ENCODE measurements at places on chromosomes 16 and 17.

- DNase-seq, result no peak
These were observed 146.8 kb downstream of the SEC14L1 start for GRCh38 chr17:77287432-77288068.

GRCh38 chr17:27402943-27403342, 53.3 kb upstream of the KSR1 start:
- no peak for DNase-seq

DNA sequence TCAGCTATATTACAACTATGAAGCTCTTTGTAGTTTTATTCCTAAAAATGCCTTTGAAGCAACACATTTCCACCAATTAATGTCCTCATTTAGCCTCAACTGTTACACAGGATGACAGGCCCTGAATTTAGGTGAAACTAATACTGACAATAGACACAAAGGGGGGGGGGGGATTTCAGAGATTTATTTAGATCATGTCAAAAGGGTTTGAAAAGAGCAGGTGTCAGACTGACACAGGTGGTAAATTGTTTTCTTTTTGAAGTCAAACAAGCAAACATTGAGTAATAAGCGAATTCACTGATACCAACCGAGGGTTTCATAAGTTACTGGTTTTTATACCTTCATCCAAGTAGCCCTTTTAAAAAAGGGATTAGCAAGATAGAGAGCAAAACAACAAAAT, 40.8 kb downstream of the KANSL1 start:
- no peak for DNase-seq

DNA sequence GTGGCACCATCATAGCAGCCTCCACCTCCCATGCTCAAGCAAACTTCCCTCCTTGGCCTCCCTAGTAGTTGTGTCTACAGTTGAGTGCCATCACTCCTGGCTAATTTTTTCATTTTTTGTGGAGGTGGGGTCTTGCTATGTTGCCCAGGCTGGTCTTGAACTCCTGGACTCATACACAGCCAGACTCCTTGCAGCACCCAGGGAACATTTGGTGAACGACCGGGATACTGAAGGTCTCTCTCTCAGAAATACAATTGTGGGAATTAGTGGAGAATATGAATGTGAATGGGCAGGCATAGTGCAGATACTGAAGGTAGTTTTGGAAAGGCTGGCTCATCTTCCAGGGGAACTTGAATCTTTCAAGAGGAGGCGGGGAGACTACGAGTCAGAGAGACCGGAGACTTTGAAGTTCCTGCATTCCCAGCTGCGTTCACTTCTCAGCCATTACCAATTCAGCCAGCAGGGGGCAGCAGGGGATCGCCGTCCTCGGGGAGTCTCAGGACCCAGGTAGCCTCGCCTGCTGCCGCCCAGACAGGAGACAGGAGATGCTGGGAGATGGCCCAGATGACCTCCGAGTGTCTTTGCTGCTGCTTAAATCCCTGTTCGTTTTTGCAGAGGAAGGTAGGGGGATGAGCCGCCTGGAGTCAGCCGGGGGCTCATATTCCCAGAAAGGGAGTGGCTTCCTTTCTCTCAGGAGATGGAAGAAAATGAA, 68.6 kb downstream of the HAPSTR1 start:
- peak; percentile 82 for DNase-seq

DNA sequence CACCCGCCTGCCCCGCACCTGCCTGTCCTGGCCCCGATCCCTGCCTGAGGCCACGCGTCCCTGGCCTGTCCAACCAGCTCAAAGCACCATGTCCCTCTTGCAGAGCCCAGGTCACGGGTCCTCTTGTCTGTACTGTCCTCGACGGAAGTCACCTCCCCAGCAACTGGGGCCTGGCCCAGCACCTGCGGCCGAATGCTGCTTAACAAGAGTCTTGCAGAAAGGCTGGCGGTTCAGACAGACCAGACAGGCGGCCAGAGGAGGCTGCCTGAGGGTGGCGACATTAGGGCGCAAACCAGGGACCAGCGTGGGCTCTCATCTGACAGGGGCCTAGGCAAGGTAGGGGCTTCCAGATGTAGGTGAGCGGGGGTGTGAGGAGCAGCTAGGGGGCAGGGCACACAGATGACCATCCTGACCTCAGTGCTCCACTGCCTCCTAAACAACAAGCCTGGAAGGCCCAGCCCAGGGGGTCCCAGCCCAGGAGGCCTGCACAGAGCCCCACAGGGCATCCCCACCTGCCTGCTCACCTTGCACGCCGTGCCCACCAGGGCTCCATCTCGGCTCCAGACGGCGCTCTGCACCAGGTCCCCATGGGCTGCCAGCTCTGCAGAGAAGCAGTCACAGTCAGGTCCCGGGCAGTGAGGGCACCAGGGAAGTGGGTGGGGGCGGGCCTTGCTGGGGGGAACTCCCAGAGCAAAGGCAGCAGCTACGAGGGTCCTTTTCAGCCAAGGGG, 11.3 kb downstream of the CORO7 start:
- DNase-seq, result no peak

DNA sequence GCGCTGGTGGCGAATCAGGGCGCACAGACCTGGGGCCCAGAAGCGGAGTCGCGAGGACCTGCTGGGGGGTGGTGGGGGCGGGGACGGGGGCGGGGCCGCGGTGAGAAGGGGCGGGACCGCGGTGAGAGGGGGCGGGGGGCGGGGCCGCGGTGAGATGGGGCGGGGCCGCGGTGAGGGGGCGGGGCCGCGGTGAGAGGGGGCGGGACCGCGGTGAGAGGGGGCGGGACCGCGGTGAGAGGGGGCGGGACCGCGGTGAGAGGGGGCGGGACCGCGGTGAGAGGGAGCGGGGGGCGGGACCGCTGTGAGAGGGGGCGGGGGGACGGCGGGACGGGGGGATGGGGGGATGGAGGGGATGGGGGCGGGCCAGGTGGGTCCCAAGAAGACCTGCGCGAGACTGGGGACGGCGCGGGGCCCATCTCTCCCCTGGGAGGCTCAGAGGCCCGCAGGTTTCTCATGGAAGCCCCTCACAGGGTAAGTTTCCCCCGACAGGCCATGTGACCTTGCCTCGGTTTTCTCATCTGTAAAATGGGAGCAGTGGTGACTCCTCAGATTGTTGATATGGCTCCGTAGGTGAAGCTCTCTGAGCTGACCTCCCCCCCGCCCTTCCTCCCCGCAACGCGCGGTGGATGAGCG, 28.6 kb upstream of the DBNDD1 start:
- DNase-seq, result no peak

DNA sequence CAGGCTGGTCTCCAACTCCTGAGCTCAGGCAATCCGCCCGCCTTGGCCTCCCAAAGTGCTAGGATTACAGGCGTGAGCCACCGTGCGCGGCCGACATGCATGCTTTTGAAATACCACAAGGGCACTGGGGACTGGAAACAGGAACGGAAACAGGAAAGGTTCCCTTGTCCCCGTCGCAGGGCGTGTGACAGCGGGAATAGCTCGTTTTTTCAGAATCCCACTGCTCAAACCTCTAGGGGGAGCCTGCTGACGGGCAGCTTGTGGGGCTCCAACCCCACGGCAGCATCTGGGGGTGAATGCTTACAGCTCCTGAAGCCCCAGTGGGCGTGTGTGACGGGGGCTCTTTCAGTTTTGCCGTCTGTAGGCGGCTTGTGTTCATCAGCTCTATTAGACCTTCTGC, 18.8 kb upstream of the ASGR2 start:
- DNase-seq, result peak; percentile 20

DNA sequence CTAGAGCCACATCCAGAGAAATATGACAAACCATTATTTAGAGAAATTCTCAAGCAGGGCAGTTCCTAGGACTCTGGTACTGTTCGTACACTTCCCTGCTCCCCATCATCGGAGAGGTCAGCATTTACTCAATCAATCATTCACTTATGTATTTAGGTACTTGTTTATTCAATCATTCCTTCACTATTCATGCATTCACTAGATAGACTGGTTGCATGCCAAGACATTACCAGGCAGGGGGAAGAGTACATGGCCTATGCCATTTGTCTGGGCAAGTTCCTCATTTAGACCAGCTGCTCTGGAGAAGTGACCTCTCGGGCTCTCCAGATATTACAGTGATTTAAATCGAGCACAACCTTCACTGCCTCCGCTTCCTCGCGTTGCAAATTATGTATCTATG, 603.4 kb downstream of the KCNJ2 start:
- DNase-seq, result no peak

DNA sequence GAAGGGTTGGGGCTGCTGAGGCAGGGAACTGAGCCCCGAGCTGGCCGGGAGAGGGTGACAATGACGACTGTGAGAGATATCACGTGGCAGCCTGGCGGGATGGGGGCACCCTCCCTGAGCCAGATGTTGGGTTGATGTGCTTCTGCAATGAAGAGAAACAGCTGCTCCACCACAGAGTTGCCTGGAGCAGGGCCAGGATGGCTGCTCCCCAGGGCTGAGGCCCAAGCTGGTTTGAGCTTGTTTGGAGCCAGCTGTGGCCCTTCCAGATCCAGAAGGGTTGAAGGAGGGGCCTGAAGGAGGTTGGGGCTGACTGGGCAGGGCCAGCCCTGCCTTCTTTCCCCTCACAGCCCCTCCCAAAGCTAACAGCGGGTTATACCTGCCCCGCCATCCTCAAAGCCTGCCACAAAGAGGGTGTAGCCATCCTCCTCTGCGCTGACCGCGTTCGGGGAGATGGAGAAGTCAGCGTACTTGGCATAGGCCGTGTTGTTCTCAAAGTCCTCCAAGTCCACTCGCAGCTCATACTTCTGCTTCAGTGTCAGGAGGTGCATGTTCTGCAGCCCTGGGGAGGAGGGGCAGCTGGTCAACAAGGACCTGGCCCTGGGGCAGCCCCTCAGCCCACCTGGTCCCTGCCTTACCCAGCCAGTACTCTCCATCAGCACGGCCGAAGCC, 2.1 kb downstream of the MFAP4 start:
- no peak for DNase-seq

DNA sequence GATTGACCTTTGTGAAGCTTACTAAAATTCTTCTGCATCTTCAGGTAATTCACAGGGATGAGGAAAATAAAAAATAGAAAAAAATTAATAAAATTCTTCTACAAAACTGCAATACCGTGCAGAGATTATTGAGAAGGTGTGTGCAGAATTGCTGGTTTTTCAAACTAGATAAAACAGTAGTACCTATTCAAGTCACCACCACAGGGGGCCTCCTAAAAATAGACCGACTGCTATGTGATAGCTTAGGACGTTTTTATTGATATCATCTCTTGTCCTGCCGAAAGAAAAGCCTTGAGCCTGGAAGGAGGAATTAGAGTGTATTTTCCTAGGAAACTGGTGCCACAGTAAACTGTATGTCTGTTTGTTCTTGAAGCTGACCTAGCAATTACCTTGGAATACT, 325.9 kb downstream of the ZFHX3 start:
- DNase-seq, result no peak

DNA sequence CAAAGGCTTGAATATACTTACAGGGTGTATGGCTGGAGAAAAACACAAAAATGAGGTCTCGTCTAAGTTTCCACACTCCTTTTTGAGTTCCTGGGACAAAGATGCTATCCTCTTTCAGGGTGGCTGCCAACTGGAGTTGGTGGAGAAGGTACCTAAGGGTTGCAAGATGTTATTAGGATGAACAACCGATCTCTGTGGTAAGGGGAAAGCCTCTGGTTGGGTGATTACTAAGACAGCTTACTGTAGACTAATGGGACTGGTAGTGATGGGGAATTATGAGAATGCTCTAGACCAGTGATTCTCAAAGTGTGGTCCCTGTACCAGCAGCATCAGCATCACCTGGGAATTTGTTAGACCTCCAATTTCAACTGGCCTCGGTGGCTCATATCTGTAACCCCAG, 6.0 kb downstream of the ADAT1 start:
- no peak for DNase-seq

GRCh38 chr16:81421126-81421525, 23.5 kb upstream of the CMIP start:
- no peak for DNase-seq

DNA sequence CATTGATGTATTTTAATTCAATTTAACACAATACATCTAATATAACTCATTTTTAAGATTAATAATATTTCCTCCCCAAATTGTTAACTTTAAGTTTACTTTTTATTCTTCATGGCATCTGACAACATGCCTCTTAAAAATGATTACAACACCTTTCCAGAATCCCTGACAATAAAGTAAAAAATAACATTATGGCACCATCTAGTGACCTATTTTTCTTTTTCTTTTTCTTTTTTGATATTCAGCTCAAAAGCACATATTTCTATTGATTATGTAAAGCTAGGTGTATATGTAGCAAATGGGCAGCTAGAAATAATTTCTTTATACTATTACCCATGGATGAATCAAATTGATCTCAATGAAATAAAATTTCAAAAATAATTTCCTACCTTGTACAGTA, 834.3 kb upstream of the CDH8 start:
- no peak for DNase-seq

DNA sequence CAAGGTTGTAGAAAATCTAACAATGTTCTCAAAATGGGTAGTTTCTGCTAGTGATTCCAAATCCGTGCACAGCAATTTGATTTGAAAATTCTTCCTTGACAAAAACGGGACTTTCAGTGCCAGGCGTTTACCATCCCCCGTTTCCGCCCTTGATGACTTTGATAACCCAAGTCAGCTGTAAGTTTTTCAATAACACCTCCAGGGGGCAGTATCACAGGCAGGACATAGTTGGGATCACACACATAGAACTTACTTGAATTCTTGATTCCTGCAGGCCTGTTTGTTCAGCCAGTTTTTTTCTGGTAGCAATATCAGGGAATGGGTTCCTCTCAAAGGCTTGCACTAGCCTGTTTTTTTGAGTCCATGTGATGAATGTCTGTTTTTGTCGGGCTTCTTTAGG, 5.6 kb downstream of the DUXB start:
- peak; percentile 32 for DNase-seq
